ENCODE measurements at places on chromosomes 5 and 9.

DNA sequence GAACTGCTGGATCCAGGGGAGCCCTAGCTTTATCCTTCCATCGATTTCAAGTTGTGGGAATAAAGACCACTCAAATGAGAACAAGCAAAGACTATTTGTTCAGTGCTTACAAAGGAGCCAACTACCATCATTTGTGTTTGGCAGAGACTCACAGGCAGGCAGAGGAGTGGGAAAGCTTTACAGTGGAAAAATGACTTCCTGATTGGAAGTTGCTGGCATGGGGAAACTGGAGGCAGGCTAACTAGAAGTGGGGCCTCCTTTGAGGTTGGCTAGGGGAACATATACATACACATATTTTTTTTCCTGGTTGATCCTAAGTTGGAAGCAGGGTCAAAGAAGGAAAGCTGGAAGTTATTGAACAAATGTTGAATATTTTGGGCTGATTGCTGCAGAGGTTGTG, 121.7 kb downstream of the ACTBL2 start:
- no peaks in the 10 kb centered on the region for H3K27me3 ChIP-seq
- no peak overlapping the region for H3K27ac ChIP-seq
- no peak overlapping the region for H3K4me3 ChIP-seq
- DNase-seq, result no peak
- H3K4me1 ChIP-seq, result no peaks in the 10 kb centered on the region

GRCh38 chr9:22645893-22646292, 199.3 kb downstream of the DMRTA1 start:
- no peak overlapping the region for H3K27ac ChIP-seq
- no peaks in the 10 kb centered on the region for H3K36me3 ChIP-seq
- peak overlapping the region; percentile 19 for H3K4me3 ChIP-seq
- peaks cover 25% of the 10 kb centered on the region for H3K4me1 ChIP-seq
- no peaks in the 10 kb centered on the region for H3K27me3 ChIP-seq

- H3K4me3 ChIP-seq, result no peak overlapping the region
- H3K4me1 ChIP-seq, result no peaks in the 10 kb centered on the region
- no peaks in the 10 kb centered on the region for H3K27me3 ChIP-seq
- no peaks in the 10 kb centered on the region for H3K36me3 ChIP-seq
- no peak for DNase-seq
- H3K27ac ChIP-seq, result peak overlapping the region; percentile 70
Measured at GRCh38 chr5:139459451-139459934, 3.0 kb downstream of the ECSCR start.

DNA sequence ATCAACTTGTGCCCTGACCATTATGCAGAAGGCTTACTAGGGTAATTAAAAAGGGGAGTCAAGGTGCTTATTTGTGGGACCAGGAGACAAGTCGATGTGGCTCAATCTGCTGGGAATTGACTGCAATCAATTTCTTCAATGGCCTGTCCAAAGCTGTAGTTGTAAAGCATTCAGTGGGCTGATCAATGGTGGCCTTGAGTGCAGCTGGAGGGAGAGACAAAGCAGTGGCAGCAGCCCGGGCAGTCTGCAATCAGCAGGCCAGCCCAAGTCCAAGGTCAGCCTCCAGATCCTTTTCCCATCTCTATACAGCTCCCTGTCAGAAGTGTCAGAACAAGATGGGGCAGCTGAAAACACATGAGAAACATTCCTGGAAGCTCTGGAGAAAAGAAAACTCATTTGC, 51.0 kb upstream of the BRINP1 start:
- no peak overlapping the region for H3K4me3 ChIP-seq
- no peaks in the 10 kb centered on the region for H3K27me3 ChIP-seq
- H3K27ac ChIP-seq, result no peak overlapping the region
- no peaks in the 10 kb centered on the region for H3K36me3 ChIP-seq

GRCh38 chr5:528629-529511, 4.6 kb upstream of the SLC9A3 start:
- DNase-seq, result no peak
- H3K27me3 ChIP-seq, result peaks cover 70% of the 10 kb centered on the region
- H3K4me1 ChIP-seq, result no peaks in the 10 kb centered on the region
- H3K27ac ChIP-seq, result no peak overlapping the region

DNA sequence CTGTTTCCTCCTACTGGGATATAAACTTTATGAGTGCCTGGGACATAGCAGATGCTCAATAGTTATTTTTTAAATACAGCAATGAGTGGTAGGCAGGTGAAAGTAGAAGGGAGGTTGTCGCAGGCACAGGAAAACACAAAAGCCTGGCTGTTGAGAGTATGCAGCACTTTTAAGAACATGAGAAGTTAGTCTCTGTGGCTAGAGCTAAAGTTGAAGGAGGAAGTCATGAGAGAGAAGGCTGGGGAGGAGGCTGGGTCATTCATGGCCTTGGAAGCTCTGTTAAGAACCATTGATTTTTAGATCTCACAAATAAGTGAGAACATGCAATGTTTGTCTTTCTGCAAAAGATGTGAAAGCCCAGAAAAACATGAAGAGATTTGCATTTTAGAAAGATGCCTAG, 126.7 kb downstream of the PRKACG start:
- no peak overlapping the region for H3K27ac ChIP-seq
- H3K27me3 ChIP-seq, result no peaks in the 10 kb centered on the region
- no peak for DNase-seq
- H3K4me3 ChIP-seq, result no peak overlapping the region
- no peaks in the 10 kb centered on the region for H3K36me3 ChIP-seq

GRCh38 chr9:85536514-85536913, 205.2 kb downstream of the AGTPBP1 start:
- H3K27me3 ChIP-seq, result no peaks in the 10 kb centered on the region
- H3K4me1 ChIP-seq, result no peaks in the 10 kb centered on the region
- DNase-seq, result no peak

GRCh38 chr5:75522025-75522424, 10.3 kb downstream of the POLK start:
- H3K27me3 ChIP-seq, result no peaks in the 10 kb centered on the region
- no peak for DNase-seq
- H3K36me3 ChIP-seq, result no peaks in the 10 kb centered on the region
- peaks cover 7% of the 10 kb centered on the region for H3K4me1 ChIP-seq
- H3K27ac ChIP-seq, result no peak overlapping the region

DNA sequence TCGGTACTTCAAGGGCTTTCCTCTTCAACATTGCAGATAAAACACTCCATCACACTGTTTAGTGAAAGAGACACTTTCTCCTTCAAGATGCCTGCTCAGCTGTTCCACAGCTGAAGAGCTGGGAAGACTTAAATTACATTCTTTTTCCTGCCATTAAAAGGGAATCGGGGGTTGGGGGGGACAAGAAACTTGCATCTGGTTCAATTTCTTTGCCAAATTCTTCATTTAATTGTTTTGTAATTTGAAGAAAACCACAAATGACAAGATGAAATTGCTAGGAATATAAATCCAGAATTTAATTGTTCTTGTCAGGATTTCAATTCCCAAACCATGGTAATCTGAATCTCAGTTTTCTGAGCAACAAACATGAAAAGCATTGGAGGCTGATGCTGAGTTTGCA, 478.3 kb downstream of the EBF1 start:
- H3K4me3 ChIP-seq, result no peak overlapping the region
- H3K36me3 ChIP-seq, result no peaks in the 10 kb centered on the region
- no peak overlapping the region for H3K27ac ChIP-seq
- DNase-seq, result no peak
- H3K4me1 ChIP-seq, result no peaks in the 10 kb centered on the region

DNA sequence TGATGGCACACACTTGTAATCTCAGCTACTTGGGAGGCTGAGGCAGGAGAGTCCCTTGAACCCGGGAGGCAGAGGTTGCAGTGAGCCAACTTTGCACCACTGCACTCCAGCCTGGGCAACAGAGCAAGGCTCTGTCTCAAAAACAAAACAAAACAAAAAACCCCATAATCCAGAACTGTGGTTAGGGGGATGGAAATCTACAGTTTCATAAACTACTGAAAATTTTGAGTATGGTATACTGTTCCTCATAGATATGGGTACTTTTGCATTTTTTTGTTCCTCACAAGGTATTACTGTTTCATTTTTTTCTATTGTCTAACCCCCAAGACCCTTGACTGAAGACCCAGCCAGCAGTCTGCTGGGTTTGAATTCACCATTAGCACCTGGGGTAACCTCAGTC, 52.2 kb upstream of the MAP3K1 start:
- no peak for DNase-seq
- no peaks in the 10 kb centered on the region for H3K27me3 ChIP-seq

DNA sequence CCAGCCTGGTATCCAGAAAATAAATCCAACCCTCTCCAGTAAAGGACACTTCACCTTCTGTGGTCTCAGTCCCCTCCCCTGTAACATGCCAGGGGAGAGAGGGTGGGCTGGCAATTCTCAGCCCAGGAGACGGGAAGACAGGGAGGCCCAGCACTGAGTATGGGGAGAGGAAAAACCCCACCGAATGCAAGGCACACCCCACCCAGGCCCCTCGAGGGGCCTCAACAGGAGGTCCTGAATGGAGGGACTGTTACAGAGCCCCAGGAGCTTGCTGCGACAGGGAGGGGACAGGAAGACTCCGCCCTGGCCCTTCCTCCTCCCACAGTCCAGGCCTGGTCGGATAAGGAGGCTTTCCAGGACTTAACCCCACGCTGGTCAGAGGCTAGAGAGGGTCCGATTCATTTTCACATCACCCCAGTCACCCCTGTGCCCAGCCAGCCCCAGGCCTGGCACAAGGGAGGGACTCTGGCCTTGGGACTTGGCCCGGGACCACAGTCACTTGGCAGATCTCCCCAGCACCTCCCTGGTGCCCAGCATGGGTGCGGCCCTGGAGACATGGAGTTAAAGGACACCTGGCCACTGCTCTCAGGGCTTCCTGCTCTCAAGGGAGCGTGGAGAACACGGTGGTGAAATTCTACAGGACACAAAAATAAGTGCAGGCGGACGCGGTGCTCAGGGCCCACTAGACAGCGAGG, 44.9 kb upstream of the STXBP1 start:
- peak overlapping the region; percentile 75 for H3K4me3 ChIP-seq
- peak; percentile 41 for DNase-seq
- no peaks in the 10 kb centered on the region for H3K27me3 ChIP-seq
- no peaks in the 10 kb centered on the region for H3K36me3 ChIP-seq
- H3K4me1 ChIP-seq, result peaks cover 29% of the 10 kb centered on the region

DNA sequence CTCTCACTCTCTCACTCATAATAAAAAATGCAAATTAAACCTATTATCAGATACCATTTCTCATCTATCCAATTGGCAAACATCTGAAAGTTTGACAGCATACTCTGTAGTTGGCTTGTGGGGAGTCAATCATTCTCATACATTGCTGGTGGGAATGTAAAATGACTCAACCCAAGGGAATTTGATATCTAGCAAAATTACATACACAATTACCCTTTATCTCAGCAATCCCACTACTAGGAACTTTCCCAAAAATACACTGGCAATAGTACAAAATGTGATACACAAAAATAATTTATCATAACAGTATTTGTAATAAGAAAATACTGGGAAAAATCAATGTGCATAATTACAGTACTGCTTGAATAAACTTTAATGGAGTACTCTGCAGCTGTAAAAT, 731.3 kb downstream of the DTWD2 start:
- H3K27me3 ChIP-seq, result no peaks in the 10 kb centered on the region
- H3K4me1 ChIP-seq, result no peaks in the 10 kb centered on the region
- no peak overlapping the region for H3K27ac ChIP-seq

GRCh38 chr5:149747833-149748366, 17.8 kb downstream of the PPARGC1B start:
- H3K36me3 ChIP-seq, result no peaks in the 10 kb centered on the region
- peak overlapping the region; percentile 86 for H3K27ac ChIP-seq
- no peak overlapping the region for H3K4me3 ChIP-seq
- H3K4me1 ChIP-seq, result peaks cover 54% of the 10 kb centered on the region
- no peak for DNase-seq
- H3K27me3 ChIP-seq, result no peaks in the 10 kb centered on the region

DNA sequence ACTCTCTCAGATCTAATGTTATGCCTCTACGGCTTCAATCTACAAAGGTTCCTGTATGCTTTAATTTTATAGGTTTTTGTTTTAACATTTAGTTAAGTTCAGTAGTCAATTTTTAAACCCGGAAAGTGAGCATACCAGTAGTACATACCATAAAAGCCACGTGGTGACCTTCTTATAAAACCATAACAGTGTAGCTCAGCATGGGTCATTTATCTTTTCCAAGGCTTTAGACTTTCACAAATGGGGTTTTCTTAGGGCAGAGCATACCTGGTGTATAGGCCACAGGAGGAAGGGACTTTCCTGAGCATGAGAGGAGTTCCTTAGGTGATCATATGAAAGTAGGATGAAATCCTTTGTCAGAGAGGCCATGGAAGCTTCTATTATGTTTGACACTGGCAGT, 23.2 kb downstream of the ECM2 start:
- H3K27ac ChIP-seq, result no peak overlapping the region
- H3K36me3 ChIP-seq, result no peaks in the 10 kb centered on the region
- H3K4me1 ChIP-seq, result peaks cover 5% of the 10 kb centered on the region
- no peak for DNase-seq
- no peaks in the 10 kb centered on the region for H3K27me3 ChIP-seq
- H3K4me3 ChIP-seq, result no peak overlapping the region

DNA sequence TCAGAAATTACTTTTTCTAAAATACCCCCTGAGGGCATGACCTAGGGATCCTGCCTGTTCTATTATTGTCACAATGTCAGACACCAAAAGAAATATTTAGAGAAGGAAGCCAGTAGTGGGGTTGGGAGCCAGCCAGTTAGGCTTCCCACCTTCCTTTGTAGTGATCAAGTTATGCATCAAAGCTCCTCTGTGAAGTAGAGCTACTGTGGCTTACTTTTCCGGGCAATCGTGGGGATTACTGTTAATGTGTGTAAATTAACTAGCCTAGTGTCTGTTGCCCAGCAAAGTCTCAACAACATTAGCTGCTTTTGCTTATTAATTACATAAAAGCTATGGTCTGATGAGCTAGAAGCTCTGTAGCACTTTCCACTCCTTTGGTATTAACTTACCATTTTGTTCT, 109.0 kb upstream of the PCAT7 start:
- H3K36me3 ChIP-seq, result peaks cover 35% of the 10 kb centered on the region
- no peaks in the 10 kb centered on the region for H3K27me3 ChIP-seq
- H3K27ac ChIP-seq, result no peak overlapping the region

- no peak overlapping the region for H3K4me3 ChIP-seq
- no peaks in the 10 kb centered on the region for H3K4me1 ChIP-seq
- H3K27me3 ChIP-seq, result no peaks in the 10 kb centered on the region
- no peak overlapping the region for H3K27ac ChIP-seq
Measured at GRCh38 chr5:31931874-31932273, 242.2 kb downstream of the GOLPH3 start.

DNA sequence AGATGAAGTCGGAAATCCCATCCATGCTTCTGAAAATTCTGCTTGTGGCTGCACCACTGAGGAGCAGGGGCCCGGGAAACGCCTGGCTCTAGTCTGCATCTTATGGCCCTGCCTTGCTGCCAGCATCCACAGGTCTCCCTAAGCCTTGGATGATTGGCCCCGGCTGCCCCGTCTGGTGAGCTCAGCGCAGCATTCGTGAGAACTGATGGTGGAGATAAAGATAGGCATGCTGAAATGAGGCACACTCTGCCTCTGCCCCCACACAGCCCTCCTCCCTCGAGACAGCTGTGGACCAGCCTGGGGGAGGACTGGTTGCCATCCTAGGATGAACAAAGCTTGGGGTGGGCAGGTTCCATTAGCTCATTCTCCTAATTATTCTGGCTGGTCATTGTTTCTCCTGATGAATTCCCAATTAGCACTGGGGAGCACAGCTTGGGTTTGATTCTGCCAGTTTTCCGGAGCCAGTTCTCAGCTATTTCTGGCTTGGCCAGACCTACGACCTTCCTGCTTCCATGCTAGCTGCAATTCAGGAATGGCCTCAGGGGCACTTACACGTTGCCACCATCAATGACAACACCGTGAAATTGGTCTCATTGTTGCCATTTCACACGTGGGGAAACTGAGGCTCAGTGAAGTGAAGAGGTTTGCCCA, 62.8 kb upstream of the CPEB4 start:
- H3K4me3 ChIP-seq, result no peak overlapping the region
- no peaks in the 10 kb centered on the region for H3K27me3 ChIP-seq
- H3K4me1 ChIP-seq, result peaks cover 7% of the 10 kb centered on the region
- peak overlapping the region; percentile 33 for H3K27ac ChIP-seq
- DNase-seq, result no peak
